ENCODE measurements at places on chromosomes 1 and 21.
A peak's percentile ranks its signal among the peaks of the same experiment; 100 is the strongest.

GRCh38 chr1:119084798-119085197 is 55.7 kb downstream of the WARS2 start:
- DNase-seq = no peak

DNA sequence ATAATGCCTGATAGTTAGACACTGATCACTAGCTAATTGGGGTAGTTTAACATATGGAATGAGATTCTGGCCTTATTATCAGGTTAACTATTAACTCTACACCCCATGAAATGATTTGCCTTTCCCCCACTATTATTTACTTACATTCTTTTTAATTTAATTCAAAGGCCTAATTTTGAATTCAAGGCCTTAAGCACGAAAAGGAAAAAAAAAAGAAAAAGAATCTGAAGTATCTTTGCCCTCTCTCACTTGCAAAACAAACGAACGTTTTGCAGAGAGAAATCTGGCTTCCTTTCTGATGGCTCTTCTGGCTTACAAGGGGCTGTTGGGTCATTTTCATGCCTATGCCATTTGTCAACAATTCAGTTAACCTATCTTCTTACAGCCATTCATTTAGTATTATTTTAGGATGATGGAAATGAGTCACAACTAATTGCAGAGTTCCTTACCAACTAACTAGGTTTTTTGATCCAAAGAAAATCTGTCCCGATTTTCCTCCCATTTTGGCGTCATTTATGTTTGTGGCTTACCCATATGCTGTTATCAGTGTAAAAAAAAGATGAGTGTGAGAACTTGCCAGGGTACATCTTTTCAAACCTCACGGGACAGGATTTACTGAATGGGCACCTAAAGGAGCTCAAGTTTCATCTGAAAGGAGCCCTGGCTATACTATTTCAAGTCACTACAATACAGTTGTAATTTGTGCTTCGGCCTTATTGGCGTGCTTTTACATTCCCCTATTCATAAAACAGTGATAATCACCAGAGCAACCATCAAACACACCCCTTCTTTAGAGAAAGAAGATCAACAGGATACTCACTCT is 1.9 kb upstream of the ERRFI1 start:
- DNase-seq = no peak

DNA sequence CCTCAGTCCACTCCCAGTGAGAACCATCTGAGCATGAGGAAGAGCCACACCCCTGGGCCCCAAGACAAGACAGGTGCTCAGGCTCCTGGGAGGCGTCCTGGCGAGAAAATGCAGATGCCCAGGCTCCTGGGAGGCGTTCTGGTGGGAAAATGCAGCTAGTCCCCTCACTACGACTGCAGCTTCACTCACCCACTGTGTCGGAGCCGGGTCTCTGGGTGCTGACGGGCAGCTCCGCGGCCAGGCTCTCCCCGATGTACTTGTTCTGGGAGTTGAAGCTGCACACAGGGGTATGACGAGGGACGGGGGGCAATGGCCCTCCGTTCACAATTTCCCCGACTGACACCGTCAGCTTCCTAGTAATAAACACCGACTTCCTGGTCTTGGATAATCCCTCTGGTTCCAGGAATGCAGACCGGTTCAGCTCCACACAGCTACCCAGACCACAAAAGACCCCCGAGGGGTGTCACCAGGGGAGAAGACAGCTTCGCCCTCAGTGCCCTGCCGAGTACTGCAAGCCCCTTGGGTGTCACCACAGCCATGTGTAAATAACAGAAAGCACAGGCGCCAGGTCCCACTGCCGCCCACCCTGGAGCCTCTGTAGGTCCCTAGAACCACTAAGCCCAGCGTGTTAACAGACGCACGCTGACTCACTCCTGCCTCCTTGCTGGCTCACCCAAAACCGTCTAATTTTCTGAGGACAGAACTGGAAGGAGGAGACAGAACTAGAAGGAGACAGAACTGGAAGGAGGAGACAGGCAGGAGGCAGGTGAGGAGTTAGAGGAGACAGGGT is 19.5 kb downstream of the MCM3AP start:
- no peak for DNase-seq

- DNase-seq = no peak
Measured at GRCh38 chr1:36133484-36133883, 8.5 kb upstream of the COL8A2 start.

GRCh38 chr1:81547912-81548303 is 252.8 kb upstream of the ADGRL2 start:
- DNase-seq = no peak

DNA sequence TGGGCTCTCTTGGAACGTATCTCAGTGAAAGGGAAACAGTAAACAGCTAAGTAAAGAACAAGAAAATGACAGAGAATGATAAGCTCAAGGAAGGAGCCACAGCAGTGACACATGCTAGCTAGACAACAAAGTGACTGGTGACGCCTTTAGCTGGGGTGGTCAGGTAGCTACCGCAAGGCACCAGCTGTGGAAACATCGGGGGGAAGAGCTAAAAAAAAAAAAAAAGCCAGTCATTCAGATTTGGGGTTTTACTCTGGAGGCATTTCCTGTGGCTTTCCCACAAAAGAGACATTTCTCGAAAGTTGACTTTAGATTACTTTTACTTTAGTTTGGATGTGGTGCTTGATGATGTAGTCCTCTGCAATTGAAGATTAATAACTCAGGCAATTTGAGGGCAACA is 2.1 kb downstream of the FHAD1 start:
- no peak for DNase-seq

- no peak for DNase-seq
Measured at GRCh38 chr1:112061901-112062320, 72.4 kb upstream of the KCND3 start.

- no peak for DNase-seq
Measured at GRCh38 chr1:172837816-172838679, 179.1 kb downstream of the FASLG start.

DNA sequence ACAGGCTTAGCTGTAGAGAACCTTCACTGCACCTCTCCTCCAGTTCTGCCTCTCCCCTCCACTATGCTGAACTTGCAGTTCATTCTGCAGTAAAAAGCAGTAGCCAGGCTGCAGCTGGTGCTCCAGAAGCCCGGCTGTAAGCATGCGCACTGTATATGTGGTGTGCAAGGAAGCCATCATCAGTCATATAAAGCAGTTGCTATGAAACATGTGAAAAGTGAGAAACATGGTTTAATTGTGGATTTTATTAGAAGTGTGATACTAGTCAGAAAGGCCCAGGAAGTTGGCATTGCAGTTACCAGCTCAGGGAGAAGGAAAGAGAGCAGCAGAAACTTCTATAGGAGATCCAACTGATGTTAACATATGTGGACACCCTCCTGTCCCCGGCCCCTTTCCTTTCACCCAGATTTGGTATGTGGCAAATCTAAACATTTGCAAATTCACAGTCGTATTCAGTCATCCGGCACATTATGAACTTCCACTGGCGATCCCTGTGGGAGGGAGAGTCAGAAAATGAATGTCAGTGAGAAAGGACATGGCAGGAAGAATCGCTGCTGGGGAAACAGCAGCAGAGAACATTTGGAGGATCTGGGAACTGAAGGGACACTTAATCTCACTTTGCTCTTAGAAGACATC is 32.8 kb downstream of the DPT start:
- DNase-seq = no peak

- DNase-seq = no peak
Measured at GRCh38 chr1:89761338-89761737, 59.5 kb upstream of the LRRC8D start.

DNA sequence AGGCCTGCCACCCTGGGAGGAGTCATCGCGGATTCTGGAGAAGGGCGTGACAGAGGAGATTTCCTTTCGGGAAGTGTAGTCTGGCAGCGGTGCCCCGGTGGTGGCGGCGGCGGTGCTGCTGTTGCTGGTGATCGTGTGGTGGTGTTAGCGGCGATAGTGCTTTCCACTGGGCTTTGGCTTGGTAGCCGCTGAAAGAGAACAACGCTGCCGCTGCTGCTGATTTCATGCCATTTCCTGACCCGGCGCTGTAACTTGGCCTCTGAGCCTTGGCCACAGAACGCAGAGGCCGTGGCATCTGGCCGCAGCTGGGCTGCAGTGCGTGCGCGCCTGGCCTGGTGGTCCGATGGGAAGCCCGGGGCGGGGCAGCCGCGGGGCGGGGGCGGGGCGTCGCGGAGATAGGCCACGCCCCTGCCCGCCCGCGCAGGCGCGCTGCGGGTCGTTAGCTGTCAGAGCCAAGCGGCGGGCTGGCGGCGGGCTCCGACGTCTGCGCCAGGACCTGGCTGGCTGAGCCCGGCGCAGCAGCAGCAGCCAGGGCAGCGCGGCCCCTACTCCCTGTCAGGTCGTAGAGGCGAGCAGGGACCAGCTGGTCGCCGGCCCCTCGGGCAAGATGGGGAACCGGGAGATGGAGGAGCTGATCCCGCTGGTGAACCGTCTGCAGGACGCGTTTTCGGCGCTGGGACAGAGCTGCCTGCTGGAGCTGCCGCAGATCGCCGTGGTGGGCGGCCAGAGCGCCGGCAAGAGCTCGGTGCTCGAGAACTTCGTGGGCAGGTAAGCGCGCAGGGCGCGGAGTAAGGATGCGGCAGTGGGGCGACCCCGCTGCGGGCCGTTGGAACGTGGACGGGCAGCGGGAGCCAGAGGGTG is at the start of gene DNM3:
Gene DNM3, plus strand, starts transcription at position 449 of the 861 bp plus-strand sequence. Its CDS starts 159 bp downstream, at position 608.
- peak; percentile 88 for DNase-seq

DNA sequence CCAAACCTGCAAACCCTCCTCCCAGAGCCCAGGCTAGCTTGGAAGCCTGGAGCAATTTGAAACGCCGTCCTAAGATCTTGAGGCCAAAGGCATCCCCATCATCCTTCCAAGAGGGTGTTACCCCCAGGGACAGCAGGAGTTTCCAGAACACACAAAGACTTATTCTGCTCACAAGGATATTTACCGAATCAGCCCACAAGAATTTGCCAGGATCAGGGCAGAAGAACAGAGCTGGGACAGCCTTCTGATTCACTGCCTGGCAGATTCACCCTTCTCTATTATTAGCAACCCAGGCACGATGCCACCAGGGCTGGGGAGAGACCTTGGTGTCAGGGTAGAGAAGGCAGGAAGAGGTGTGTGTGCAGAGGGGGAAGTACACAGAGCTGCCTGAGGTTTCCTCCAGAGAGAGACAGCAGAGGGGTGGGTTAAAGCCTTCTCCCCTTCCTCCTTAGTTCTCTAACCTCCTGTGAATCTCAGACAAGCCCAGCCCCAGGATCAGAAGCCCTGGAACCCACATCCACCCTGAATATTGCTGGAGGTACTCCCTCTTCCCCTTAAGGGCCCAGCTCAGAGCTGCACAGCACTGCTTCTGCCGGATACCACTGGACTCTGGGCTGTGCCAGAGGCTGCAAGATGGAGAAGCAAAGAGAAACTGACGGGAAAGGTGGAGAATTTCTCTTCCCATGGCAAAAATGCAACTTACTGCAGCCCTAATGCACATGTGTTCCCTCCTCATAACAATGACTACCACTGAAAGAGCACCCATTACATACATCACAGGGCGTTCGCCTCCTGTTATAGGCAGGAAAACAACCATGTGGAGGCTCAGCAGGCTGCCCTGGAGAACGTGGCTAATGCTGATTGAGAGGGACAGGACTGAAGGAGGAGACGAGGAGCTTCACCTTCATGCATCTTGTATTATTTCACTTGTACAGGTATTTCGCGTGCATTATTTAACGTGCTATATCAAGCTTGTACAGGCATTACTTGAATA is 61.8 kb downstream of the ITPKB start:
- peak; percentile 85 for DNase-seq

DNA sequence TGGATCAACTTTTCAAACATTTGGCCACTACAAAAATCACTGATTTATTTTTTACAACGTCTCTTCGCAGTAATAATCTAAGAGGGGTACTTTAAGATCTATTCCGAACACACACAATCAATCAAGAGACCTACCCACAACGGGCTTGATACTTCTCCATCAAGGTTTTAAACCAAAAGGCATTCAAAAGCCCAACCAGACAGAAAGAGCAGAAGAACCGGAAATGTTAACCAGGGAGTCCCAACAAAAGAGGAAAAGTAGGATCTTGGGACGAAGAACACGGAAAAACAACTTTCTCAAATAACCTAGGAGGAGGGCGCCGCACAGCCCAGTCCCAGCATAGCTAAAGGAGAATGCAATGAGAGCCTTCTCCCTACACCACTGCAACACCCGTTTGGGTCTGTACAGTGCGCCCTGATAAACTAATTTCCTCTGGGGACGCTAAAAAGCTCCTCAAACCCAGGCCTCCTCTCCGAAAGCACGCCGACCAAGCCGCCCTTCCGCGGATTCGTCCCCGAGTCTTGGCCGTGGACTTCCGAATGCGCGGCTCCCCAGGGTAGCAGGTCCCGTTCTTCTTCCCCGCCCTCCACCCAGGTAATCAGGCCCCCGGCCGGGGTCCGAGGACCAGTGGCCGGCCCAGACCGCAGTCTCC is 623 bp downstream of the RPL22 start:
- no peak for DNase-seq

GRCh38 chr1:54230507-54231339 is 30.8 kb downstream of the MRPL37 start:
- no peak for DNase-seq

DNA sequence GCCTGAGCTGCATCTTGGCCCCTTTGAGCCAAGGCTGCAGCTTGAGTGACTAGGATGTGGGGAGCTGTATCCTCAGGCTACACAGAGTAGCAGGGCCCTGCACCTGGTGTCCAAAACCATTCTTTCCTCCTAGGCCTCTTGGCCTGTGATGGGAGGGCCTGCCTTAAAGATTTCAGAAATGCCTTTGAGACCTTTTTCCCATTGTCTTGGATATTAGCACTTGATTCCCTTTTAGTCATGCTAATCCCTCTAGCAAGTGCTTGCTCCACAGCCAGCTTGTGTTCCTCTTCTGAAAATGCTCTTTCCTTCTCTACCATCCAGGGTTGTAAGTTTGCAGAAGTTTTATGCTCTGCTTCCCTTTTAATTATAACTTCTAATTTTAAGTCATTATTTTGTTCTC is 21.7 kb upstream of the KIRREL1 start:
- DNase-seq = no peak

- DNase-seq = no peak
Measured at GRCh38 chr1:46221749-46222148, 18.6 kb downstream of the LURAP1 start.

Data from B cell (primary cell).